ENCODE measurements at places on chromosomes 7 and 10.

GRCh38 chr7:36894190-36894589 lies 169.9 kb upstream of the AOAH start:
- no peak for DNase-seq

DNA sequence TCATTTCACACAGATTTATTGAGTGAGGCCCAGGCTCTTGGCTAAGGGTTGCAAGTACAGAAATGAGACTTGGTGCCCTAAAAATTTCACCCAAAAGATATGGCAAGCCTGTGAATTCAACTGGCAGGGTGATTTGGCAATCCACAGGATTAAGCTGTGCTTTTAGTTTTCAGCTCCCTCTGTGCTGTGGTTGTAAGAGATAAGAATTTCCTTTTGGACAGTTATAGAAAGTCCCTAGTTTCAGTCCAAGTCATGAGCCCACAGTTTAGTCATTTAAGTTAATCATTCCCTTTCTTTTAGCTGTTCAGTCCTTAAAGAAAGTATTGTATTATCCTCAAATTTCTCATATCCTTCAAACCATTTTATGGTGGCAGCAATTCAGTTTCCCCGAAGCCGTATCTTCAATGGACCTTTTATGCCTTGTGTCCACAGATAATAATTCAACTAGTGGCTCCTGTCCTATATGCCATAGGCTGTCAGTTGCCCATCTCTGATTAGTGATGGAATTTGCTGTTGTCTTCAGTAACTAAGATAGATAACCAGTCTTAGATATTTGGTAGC lies 73.4 kb upstream of the NAMPT start:
- no peak for DNase-seq

DNA sequence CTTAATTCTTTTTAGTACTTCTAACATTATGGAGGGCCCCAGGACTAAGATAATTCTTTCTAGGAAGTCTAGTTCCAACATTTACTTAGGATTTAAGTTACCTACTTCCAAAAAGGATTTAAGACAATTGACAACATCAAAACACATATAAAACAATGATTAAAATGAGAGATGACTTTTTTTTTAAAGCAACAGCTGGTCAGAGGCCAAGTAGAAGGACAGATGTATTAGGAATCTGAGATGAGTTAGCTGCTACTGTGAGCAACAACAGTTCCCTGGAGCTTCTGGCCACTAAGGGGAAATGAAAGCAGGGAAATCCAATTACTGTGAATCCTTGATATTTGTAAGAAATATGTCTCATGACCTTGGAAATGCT lies 222.3 kb downstream of the PHTF2 start:
- no peak for DNase-seq

DNA sequence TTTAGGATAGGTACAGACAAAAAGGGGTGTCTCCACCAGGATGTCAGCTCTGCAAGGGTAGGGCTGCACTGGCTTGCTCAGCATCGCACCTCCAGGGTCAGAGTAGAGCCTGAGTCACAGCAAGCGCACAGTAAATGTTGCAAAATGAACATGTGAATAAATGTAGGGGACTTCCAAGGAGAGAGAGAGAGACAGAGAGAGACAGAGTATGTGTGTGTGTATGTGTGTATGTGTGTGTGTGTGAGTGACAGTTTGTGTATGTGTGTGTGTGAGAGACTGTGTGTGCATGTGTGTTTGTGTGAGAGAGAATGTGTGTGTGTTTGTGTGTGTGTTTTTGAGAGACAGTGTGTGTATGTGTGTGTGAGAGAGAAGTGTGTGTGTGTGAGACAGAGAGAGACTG lies 163.3 kb downstream of the RPS24 start:
- DNase-seq = no peak

GRCh38 chr7:42214060-42214679 lies 22.8 kb downstream of the GLI3 start:
- no peak for DNase-seq

DNA sequence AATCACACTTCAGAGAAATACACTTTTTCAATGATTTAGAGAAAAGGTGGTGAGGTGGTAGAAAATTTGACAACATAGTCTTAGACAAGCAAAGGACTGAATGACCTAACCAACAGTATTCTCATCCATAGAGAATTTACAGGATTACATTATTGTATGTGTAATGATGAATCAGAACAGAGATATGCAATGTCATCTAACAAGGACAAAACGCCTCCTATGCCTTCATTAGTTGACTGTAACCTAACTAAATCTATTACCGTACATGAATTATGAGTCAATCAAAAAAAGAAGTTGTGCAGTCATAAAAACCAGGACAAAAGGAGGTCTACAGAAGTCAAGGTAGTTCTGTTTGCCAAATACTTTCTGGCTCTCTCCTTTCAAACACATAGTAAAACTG lies 66.5 kb downstream of the RAB11FIP2 start:
- no peak for DNase-seq

GRCh38 chr7:105473163-105473562 lies 48.9 kb downstream of the PUS7 start:
- no peak for DNase-seq

- DNase-seq = no peak
These were observed 49.0 kb upstream of the LYZL1 start for GRCh38 chr10:29239569-29240472.

GRCh38 chr10:51649064-51649463 lies 50.3 kb downstream of the CSTF2T start:
- DNase-seq = no peak

GRCh38 chr7:140232957-140233917 lies 56.5 kb upstream of the KDM7A start:
- DNase-seq = no peak

DNA sequence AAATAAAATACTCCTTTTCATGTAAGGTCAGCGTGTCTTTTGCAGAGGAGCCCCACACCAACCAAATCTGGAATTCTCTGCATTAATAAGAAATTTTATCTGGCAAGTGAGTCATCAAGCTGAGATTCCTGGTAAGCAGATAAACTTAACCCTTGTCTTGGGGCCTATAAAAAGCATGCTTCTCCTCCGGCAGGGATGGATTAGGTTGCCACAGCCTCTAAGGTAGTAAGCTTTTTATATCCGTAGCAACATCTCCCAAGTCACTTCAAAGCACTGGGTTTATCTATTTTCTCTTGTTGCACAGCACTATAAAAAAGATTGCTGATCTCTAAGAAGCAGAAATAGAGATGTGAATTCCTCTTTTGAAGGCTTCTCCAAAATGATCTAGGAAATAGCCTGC lies 202.8 kb upstream of the NOBOX start:
- no peak for DNase-seq

DNA sequence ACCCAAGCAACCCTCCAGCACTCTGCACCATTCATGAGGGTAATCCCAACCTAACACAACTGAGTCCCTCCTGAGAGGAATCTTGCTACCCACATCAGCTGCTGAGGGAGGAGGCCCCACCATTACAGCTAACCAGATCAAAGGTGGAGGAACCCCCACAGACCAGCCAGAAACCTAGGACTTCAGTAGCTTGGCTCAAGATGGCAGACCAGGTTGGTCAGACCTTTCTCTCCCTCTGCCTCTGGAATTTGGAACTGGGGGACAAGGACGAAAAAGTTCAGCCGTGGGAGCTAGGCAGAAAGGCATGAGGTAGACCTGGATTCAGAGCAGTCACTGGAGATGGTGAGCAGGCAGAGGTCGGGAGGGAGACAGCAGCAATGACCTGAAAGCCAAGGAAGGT lies 101.3 kb upstream of the CACUL1 start:
- DNase-seq = no peak

GRCh38 chr10:12914111-12914510 lies 87.4 kb downstream of the CCDC3 start:
- DNase-seq = no peak

GRCh38 chr7:151310578-151310977 lies 31.0 kb upstream of the NUB1 start:
- no peak for DNase-seq

- no peak for DNase-seq
These were observed 2.5 kb upstream of the LFNG start for GRCh38 chr7:2517026-2517425.

DNA sequence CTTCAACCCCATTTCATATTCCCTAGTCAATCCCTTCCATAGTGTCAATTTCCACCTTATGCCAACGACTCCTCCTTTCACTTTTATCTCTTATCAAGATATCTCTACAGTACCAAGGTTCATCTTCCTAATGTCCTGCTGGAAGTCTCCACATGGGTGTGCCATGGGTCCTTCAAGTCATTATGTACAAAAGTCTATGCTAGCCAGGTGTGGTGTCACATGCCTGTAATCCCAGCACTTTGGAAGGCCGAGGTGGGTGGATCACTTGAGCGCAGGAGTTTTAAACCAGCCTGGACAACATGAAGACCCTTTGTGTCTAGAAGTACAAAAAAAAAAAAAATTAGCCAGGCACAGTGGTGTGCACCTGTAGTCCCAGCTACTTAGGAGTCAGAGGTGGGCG lies 47.6 kb downstream of the PRTFDC1 start:
- DNase-seq = no peak

GRCh38 chr7:92141161-92141560 lies 6.9 kb upstream of the CYP51A1 start:
- DNase-seq = no peak

DNA sequence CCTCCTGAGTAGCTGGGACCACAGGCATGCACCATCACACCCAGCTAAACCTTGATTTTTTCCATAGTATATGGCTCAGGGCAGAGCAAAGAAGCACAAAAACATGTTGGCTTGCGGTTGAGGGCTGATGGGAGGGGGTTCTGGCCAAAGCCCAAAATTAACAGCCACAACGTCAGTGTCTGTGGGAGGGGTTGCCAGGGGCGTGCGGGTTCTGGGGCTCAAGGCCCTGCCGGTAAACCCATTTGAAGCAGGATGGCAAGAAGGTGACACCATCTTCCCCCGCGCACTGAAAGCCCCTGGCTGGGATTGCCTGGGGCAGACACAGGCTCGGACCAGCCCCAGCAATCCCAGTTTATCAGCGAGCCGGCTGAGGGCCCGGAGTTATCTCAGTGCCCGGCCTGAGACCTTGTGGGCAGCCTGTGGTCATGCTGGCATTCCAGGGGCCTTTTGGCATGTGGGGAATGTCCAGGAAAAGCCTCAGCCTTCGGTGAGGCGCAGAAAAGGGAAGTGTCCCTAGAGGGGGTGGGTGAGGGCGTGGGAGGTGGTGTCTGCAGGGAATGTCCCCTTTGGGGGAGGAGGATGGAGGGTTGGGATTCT lies 167.7 kb upstream of the TNRC18 start:
- no peak for DNase-seq

DNA sequence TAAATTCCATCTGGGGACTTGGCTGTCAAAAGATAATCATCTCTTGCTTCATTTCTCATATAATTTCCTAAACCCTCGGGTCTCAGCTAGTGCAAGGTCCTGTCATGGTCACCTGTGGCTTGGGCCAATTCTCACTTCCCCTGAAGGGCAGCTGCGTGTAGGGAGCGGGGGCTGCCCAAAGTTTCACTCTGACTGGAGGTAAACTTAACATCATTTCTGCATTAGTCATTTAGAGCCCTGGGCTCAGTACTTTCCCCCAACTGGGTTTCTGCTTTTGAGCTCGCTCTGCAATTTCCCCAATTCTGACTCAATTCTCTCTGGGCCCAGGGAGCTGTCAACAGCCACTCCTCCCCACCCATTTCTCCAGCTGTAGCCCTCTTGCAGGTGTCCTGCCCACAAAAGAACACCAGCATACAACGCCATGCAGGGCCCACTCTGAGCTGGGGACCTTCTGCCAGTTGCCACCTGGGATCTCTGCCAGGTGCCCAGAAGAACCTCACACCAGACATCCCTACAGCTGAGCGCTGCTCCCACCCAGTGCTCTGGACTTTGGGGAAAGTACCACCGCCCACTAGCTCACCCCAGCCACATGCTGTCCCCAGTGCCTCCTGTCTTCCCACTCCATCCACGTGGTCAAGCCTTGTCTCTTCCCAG lies 37.9 kb downstream of the VOPP1 start:
- DNase-seq = peak; percentile 77

GRCh38 chr10:114753126-114753525 lies 68.5 kb upstream of the FHIP2A start:
- DNase-seq = no peak

DNA sequence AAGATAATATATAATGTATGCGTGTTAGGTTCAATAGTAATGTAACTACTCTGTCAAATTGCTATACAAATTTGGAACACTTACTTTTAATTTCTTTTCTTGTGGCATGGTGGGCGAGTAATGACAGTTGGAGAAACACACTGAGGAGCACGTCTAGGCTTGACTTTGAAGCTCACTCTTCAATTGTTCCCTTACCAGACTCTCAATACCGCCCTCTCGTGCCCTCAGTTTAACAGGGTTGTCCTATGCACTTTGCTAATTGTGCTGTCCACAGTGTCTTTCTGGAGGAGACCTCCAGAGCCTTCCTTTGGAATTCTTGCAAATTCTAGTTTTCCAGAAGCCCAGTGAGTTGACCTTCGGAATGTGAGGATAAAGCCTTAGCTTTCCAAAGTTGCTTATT lies 107.2 kb upstream of the RELN start:
- DNase-seq = no peak

DNA sequence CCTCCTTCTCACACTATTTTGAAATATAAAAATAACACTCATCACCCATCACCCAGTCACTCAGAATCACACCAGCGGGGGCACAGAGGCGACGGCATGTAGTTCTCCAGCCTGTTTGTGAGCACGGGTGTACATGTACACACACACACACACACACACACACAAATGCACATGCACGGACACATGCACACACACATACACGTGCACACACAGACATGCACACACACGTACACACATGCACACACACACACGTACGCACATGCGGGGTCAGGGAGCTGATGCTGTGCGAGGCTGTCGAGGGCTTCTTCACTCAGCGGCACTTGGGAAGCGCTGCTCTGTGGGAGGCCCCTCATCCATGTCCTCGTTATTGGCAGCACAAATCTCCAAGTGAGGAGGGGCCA lies 178.8 kb downstream of the ELFN1 start:
- no peak for DNase-seq

DNA sequence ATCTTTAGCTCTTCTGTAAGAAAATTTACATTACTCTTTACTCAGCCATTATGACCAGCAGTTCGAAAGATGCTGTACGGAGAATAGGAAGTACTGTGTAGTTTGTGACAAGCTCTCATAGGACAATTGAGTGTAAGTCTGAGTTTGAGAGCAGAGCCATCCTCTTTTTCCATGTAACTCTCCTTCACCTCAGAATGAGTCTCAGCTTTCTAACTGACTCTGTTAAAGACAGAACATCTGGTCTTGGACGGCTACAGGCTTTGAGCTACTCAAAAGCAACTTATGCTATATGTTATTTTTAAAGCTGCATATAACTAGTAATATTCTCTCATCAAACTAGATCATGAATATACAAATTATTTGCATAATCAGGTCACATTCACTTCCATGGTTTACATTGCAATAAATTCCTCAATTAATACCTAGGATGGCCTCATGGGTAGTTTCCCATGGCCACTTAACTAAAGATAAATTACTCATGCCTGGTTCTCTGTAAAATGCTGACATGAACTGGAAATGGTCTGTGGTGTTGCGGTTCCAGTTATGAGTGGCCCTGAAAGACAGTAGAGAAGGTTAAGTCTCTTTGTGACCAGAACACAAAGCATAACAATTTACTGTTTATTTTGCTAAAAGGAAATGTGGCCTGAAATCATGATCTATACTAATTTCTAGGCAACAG lies 358.7 kb downstream of the PHF14 start:
- no peak for DNase-seq

GRCh38 chr10:129949891-129950291 lies 14.2 kb downstream of the EBF3 start:
- DNase-seq = no peak

GRCh38 chr7:6545398-6546126 lies 5.7 kb downstream of the GRID2IP start:
- no peak for DNase-seq

GRCh38 chr7:155943251-155943899 lies 131.1 kb upstream of the SHH start:
- no peak for DNase-seq
